ENCODE measurements at places on chromosomes 5 and 9. TPM values are rescaled to one million over a fixed set of nuclear protein-coding genes. Genes with fewer than 3 reads are reported as not detected.

The IFNA13 gene
- not detected for polyA plus RNA-seq

- H3K27ac ChIP-seq = peak within 1 kb of the TSS; percentile 96
- peak within 1 kb of the TSS; percentile 60 for H3K4me3 ChIP-seq
- peak; percentile 88 for DNase-seq
- peaks cover 4% of the 10 kb centered on the region for H3K36me3 ChIP-seq
- no peaks in the 10 kb centered on the region for H3K27me3 ChIP-seq
Measured at GRCh38 chr5:134845852-134846640, at the start of gene C5orf24. TSS of gene C5orf24 (plus strand) at chr5:134845968. CDS start at chr5:134854901, 8,933 bp downstream.

GRCh38 chr9:2354216-2354615 is 267.4 kb upstream of the VLDLR start:
- DNase-seq = no peak
- no peaks in the 10 kb centered on the region for H3K4me1 ChIP-seq
- H3K27me3 ChIP-seq = no peaks in the 10 kb centered on the region
- no peak overlapping the region for H3K4me3 ChIP-seq
- H3K27ac ChIP-seq = no peak overlapping the region

- H3K4me1 ChIP-seq = no peaks in the 10 kb centered on the region
- H3K27ac ChIP-seq = no peak overlapping the region
- DNase-seq = no peak
- no peaks in the 10 kb centered on the region for H3K36me3 ChIP-seq
- H3K4me3 ChIP-seq = no peak overlapping the region
Measured at GRCh38 chr9:127132921-127133647, 10.6 kb upstream of the ANGPTL2 start.

DNA sequence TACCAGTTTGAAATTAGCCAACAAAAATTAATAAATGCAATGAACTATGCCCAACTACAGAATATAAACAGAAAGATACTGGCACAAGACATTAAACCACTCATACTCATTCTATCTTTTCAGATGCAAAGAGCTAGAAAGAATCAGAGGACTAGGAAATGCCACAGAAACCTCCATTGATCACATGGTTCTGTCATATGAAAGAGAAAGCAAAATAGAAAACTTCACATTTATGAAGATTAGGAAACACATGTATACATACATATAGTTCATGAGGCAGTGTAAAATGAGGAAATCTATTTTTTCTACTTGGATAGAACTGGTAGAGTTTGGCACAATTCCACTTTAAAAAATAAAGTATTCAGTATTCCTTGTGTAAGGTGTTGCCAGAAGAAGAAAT is 275.1 kb upstream of the PTGER4 start:
- no peaks in the 10 kb centered on the region for H3K27me3 ChIP-seq
- H3K36me3 ChIP-seq = no peaks in the 10 kb centered on the region
- H3K27ac ChIP-seq = peak overlapping the region; percentile 99
- peak; percentile 56 for DNase-seq
- H3K4me1 ChIP-seq = peaks cover 48% of the 10 kb centered on the region

GRCh38 chr5:125560476-125561225 is 814.2 kb upstream of the ZNF608 start:
- H3K27ac ChIP-seq = no peak overlapping the region
- no peak for DNase-seq
- no peaks in the 10 kb centered on the region for H3K36me3 ChIP-seq
- no peaks in the 10 kb centered on the region for H3K4me1 ChIP-seq

DNA sequence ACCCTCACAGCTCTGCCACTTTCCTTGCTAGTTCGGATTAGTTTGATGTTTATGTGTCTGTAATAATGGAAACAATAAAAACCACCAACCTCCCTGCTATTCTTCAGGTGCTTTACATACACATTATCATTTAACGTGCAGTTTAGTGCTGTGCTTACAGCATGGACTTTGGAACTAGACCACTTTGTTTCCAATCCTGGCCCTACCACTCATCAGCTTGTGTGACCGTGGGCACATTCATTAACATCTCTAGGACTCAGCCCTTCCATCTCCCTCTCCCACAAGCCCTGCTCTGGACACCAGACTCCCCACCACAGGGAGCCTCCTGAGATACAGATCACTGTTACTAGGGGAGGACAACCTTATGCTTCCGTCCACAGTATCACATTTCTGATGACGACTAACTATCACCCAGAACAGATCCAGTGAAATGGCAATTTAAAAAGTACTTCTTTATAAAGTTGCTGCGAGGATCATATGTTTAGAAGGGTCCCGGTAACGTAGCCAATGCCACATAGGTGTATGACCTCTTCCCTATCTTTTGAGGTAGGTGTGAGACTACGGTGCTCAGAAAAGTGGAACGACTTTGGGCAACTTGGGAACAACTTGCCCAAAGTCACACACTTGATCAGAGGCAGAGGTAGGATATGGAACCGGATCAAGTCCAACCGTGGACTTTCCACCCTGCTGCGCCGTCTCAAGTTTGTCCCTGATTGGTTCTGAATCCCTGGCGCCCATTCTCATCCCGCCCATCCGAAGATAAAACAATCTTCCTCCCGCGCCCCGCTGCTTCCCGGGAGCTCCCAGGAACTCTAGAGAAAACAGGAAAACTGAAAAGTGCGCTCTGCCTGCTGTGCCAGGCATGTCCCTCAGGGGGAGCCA is 132.4 kb upstream of the NIPBL start:
- no peak for DNase-seq
- H3K4me3 ChIP-seq = peak overlapping the region; percentile 68
- peaks cover 4% of the 10 kb centered on the region for H3K4me1 ChIP-seq
- peaks cover 5% of the 10 kb centered on the region for H3K27me3 ChIP-seq

The PAEP gene
- not detected for polyA plus RNA-seq

GRCh38 chr9:114033397-114034103 is 44.5 kb downstream of the AMBP start:
- DNase-seq = no peak
- H3K36me3 ChIP-seq = no peaks in the 10 kb centered on the region
- H3K27me3 ChIP-seq = no peaks in the 10 kb centered on the region
- no peaks in the 10 kb centered on the region for H3K4me1 ChIP-seq
- H3K27ac ChIP-seq = no peak overlapping the region

GRCh38 chr5:155530046-155530445 is 516.5 kb downstream of the KIF4B start:
- no peaks in the 10 kb centered on the region for H3K27me3 ChIP-seq
- DNase-seq = no peak
- no peak overlapping the region for H3K4me3 ChIP-seq
- no peaks in the 10 kb centered on the region for H3K36me3 ChIP-seq
- no peaks in the 10 kb centered on the region for H3K4me1 ChIP-seq
- no peak overlapping the region for H3K27ac ChIP-seq

- H3K36me3 ChIP-seq = no peaks in the 10 kb centered on the region
- H3K27me3 ChIP-seq = no peaks in the 10 kb centered on the region
- DNase-seq = no peak
- H3K27ac ChIP-seq = no peak overlapping the region
Measured at GRCh38 chr5:84693256-84693655, 308.6 kb upstream of the EDIL3 start.

The CTXN3 gene
- not detected for polyA plus RNA-seq

The CDHR2 gene
- not detected for polyA plus RNA-seq

DNA sequence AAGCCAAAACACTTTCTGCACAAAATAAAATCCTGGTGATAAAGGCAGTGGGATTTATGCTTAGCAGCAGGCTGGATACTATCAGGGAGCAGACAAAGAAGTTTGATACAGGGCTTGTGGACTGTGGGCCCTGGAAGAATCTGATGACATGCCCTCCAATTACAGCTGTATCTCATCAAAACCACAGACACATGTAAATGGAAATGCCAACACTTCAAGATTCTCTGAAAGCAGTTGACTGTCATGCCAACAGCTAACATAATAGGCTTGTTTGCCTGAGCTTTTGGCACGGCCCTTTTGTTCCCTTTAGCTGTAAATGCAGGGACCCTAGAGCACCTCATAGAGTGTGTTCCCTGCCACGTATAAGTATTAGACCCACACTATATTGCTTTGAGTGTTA is 114.4 kb downstream of the STK32A start:
- no peak overlapping the region for H3K27ac ChIP-seq
- DNase-seq = no peak
- no peaks in the 10 kb centered on the region for H3K27me3 ChIP-seq
- H3K36me3 ChIP-seq = no peaks in the 10 kb centered on the region
- H3K4me1 ChIP-seq = no peaks in the 10 kb centered on the region
- H3K4me3 ChIP-seq = no peak overlapping the region

- no peak for DNase-seq
- H3K4me1 ChIP-seq = no peaks in the 10 kb centered on the region
- H3K27me3 ChIP-seq = peaks cover 16% of the 10 kb centered on the region
- H3K27ac ChIP-seq = no peak overlapping the region
- H3K36me3 ChIP-seq = no peaks in the 10 kb centered on the region
Measured at GRCh38 chr5:122077366-122078115, 518 bp downstream of the LOX start.

- no peak overlapping the region for H3K27ac ChIP-seq
- no peaks in the 10 kb centered on the region for H3K27me3 ChIP-seq
- H3K36me3 ChIP-seq = no peaks in the 10 kb centered on the region
- no peak for DNase-seq
- no peak overlapping the region for H3K4me3 ChIP-seq
- no peaks in the 10 kb centered on the region for H3K4me1 ChIP-seq
Measured at GRCh38 chr5:126023994-126024441, 399.2 kb upstream of the GRAMD2B start.

- H3K27me3 ChIP-seq = no peaks in the 10 kb centered on the region
- H3K27ac ChIP-seq = no peak overlapping the region
Measured at GRCh38 chr9:119050281-119050680, 319.0 kb downstream of the BRINP1 start.

- no peak overlapping the region for H3K27ac ChIP-seq
- no peaks in the 10 kb centered on the region for H3K4me1 ChIP-seq
- H3K36me3 ChIP-seq = peaks cover 4% of the 10 kb centered on the region
- DNase-seq = peak; percentile 44
- H3K4me3 ChIP-seq = no peak overlapping the region
Measured at GRCh38 chr9:121107029-121107428, 32.3 kb downstream of the CNTRL start.

The TAL2 gene
- polyA plus RNA-seq = not detected

Data from naive thymus-derived CD4-positive, alpha-beta T cell (primary cell).